ENCODE measurements at places on chromosomes 6 and 20.
A peak's percentile ranks its signal among the peaks of the same experiment; 100 is the strongest.

DNA sequence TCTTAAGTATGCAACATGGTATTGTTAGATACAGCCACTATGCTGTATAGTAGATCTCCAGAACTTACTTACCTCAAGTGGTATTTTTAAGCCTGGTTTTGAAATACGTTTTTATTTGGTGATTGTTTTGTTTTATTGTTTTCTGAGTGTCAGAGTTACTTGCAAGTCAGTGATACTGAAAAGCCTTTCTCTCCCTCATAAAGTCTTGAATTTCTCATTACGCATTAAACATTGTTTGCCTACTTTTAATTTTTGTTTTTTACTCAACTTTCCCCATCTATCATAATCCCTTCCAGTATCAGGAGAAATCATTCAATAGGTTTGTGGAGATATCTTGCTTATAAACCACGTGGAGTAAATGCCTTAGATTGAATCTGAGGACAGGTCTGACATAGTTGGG, 214.9 kb downstream of the DOK5 start:
- no peak for DNase-seq

DNA sequence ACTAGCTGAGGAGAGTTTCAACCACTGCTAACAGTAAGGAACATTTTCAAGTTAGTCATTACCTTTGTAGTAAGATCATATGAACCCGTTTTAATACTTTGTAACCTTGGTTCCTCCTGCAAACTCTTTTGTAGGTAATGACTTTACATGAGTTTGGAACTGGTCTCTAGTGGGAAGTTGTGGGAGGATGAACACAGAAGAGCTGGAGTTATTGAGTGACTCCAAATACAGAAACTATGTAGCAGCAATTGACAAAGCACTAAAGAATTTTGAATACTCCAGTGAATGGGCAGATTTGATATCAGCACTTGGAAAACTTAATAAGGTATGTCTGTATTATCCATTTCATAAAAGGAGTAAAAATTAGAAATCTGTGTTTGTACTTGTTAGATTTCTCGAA, 29.3 kb downstream of the DOP1A start:
- no peak for DNase-seq

DNA sequence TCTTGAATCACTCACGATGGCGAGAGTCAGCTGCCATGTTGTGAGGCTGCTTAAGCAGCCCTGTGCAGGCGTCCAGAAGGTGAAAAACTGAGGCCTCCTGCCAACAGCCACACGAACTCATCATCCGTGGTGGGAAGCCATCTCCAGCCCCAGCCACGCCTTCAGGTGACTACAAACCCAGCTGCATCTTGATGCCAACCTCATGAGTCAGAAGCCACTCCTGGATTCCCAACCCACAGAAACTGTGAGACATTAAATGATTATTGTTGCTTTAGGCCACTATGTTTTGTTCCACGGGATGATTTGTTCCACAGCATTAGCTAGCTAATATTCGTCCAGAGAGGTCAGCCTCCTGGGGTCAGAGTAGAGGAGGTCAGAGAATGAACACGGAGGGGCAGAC, 80.5 kb downstream of the SNX5 start:
- DNase-seq = no peak

DNA sequence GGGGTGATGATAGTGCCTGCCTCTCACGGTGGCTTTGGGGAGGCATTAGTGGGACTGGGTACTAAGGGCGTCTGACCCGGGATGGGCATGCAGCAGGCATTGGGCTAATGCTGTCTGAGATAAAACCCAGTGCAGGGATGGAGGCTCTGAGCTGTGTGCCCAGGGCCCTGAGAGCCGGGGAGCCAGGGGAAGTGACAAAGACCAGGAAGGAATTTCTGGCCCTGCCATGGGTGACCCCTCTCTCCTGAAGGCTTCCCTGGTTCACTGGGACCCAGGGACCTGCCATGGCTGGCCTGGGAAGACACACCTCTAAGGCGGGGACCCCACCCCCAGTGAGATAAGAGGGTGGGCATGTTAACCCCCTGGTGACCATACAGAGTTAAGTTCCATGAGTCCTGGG, 3.9 kb upstream of the GATA5 start:
- no peak for DNase-seq

- DNase-seq = no peak
Measured at GRCh38 chr6:114058435-114058834, 87.5 kb upstream of the HDAC2 start.

DNA sequence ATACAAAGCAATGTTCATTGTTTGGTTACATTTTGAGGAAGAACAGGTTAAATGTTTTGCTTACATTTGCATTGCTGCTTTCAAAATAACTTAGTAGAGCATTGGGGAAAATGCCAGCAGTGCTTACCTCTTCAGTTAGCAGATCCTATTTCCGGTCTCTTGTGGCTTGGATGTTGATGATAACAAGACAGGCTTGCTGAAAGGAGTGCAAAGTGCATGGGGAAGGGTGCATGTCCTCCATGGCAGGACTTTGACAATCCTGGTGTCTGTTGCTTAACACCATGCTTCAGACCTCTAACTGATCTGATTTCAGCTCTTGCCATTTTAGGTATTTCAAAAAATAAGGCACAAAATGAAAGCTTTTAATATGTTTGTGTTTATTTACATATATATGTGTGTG, 21.1 kb downstream of the TPD52L1 start:
- DNase-seq = no peak

GRCh38 chr6:136728976-136729515, 63.2 kb downstream of the MAP3K5 start:
- no peak for DNase-seq

- DNase-seq = no peak
Measured at GRCh38 chr20:19531446-19531845, 226.6 kb upstream of the RIN2 start.

DNA sequence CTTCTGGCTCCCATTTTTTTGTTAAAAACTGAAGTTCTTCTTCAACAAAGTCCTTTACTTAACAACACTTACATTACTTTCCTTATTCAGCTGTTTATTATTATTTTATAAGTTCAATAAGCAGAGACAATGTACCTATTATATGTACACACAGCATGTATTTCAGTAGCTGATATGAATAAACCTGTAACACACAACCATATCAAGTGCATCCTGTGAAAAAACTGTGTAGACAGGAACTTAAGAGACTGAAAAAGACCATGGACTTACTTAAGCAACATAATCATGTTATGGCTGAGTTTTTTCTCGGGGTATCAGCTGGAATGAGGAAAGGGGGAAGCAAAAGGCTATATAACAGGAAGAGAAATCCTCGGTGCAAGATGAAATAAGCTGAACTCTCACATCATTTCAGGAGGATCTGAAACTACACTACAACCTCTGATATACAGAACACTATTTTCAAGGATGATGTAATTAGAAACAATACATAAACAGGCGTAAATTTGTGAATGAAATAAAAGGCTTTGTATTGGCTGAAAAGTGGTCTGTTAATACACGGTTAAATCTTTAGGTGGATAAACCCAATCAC, 70.9 kb downstream of the REV3L start:
- DNase-seq = no peak

- DNase-seq = no peak
Measured at GRCh38 chr6:3376064-3376463, 80.8 kb downstream of the SLC22A23 start.

GRCh38 chr20:56924292-56925081, 295.4 kb downstream of the TFAP2C start:
- DNase-seq = no peak

GRCh38 chr6:47106216-47106615, 64.1 kb upstream of the ADGRF1 start:
- no peak for DNase-seq

GRCh38 chr20:50019466-50020256, 36.9 kb downstream of the SNAI1 start:
- no peak for DNase-seq

- DNase-seq = no peak
Measured at GRCh38 chr6:107655245-107655644, 165.3 kb downstream of the SOBP start.

GRCh38 chr20:22180244-22180643, 404.1 kb downstream of the FOXA2 start:
- DNase-seq = no peak

GRCh38 chr6:155158030-155158843, 105.6 kb upstream of the CLDN20 start:
- DNase-seq = no peak

DNA sequence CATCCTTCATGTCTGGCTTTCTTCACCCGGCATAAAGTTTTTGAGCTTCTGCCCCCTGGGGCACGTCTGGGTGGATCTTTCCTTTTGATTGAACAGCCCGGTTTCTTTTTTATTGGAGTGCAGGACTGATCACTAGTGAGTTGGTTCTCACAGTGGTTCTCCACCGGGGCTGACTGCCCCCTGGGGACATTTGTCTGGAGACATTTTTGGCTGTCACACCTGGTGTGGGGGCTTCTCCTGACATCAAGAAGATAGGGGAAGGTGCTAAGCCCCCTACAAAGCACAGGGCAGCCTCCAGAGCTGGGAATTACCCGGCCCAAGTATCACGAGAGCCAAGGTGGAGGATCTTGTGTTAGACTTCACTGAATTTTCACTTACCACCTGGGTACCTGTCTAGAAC, 25.7 kb upstream of the IRF4 start:
- no peak for DNase-seq

DNA sequence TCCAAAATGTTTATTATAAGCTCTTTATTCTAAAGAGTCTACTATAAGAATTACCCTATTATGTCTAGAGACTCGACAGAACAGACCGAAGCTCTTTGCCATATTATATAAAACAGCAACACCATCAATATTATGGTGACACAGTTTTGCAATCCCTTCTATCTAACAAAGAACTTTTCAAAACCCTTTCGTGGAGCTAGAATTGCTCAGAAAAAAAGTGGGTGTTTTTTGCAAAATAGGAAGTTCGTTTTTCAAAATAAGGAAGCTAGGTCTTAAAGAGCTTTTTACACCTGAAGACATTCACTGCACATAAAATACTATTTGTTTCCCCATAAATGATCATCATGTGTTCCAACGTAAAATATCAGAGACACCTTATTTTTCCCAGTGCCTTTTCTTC, 240.0 kb downstream of the FOXC1 start:
- DNase-seq = no peak

- DNase-seq = no peak
Measured at GRCh38 chr6:140758169-140758877, 1374.4 kb upstream of the GJE1 start.

DNA sequence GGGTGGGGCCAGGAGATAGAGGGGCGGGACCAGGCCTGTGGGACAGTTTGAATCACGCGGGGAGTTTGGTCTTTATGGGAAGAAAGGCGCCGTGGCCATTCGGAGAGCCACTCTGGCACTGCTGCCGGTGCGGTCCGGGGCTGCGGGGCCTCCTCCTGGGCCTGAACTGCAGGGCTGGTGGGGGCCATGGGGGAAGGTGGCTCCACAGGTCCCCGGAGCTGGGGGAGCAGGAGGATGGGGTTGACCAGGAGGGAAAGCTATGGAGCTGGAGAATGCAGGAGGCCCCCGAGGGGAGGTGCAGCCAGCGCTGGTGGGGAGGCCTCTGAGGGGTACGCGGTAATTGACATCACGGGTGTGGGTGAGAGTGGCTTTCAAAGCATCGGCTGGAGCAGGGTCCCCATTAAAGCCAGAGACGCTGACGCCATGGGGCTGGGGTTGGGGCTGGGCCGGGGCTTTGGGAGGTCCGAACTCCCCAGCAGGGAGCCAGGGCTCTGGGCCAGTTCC, 1.8 kb upstream of the BHLHE23 start:
- DNase-seq = no peak

- no peak for DNase-seq
Measured at GRCh38 chr6:162688751-162689345, 38.7 kb downstream of the PRKN start.

DNA sequence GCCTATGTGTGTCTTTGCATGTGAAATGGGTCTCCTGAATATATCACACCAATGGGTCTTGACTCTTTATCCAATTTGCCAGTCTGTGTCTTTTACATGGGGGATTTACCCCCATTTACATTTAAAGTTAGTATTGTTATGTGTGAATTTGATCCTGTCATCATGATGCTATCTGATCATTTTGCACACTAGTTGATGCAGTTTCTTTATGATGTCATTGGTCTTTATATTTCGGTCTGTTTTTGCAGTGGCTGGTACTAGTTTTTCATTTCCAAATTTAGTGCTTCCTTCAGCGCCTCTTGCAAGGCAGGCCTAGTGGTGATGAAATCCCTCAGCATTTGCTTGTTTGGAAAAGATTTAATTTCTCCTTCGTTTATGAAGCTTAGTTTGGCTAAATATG, 555.2 kb upstream of the BTBD3 start:
- no peak for DNase-seq

DNA sequence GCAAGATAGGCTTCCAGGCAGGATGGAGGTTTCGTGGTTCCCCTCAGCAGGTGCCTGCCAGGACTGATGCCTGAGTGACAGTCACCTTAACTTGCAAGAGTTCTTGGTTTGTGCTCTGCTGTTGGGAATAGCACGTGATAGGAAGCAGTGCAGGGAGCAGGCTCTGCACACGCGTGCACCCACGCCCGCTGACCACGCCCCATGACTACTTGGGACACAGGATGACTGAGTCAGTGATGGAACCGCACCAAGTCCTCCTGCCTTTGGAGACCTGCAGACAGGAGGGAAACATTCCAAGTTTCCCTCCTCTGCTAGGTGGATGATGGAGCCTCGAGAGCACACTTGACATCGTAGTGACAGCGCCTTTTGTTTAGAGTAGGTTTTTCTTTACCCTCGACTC, 164.2 kb downstream of the DTNBP1 start:
- no peak for DNase-seq

DNA sequence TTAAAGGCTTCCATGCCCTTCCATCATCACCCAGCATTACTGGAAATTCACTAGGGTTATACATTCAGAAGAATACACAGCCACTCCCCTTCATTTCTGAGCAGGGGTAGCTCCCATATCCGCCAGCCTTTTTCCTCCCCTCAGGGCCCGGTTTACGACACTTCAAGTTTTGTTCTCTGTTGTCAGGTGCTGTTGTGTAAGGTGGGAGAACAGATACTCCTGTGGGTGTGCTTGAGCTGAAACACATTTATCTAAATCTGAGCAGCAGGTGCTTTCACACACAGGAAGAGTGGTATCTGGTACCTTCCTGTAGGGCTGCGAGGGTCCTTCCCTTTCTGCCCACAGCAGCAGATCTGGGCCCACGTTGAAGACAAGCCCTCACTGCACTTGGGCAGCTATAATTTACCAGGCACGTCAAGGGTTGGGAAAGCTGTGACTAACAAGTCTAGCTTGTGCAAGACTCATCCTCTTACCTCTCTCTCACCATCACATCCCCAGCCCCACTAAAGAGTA, 215.8 kb upstream of the RREB1 start:
- no peak for DNase-seq

GRCh38 chr6:57087916-57088315, 2.1 kb upstream of the ZNF451 start:
- no peak for DNase-seq

- DNase-seq = no peak
Measured at GRCh38 chr6:67265996-67266921, 1368.8 kb upstream of the ADGRB3 start.

GRCh38 chr6:136609873-136610706, 59.9 kb upstream of the MAP7 start:
- no peak for DNase-seq

- DNase-seq = peak; percentile 48
Measured at GRCh38 chr6:43054206-43054943, 724 bp upstream of the CUL7 start.

GRCh38 chr20:7305976-7306375, 538.5 kb downstream of the BMP2 start:
- no peak for DNase-seq

Measured in femur (tissue), 1 donor.